ENCODE measurements at places on chromosomes 7 and 10.

GRCh38 chr10:60521974-60522405, 132.3 kb upstream of the ANK3 start:
- DNase-seq: peak; percentile 4
- H3K27me3 ChIP-seq: peaks cover 3% of the 10 kb centered on the region
- H3K36me3 ChIP-seq: no peaks in the 10 kb centered on the region
- no peak overlapping the region for H3K27ac ChIP-seq
- H3K4me1 ChIP-seq: peaks cover 10% of the 10 kb centered on the region

- peaks cover 85% of the 10 kb centered on the region for H3K4me1 ChIP-seq
- no peaks in the 10 kb centered on the region for H3K27me3 ChIP-seq
- no peak for DNase-seq
- H3K4me3 ChIP-seq: no peak overlapping the region
- H3K36me3 ChIP-seq: peaks cover 32% of the 10 kb centered on the region
- H3K27ac ChIP-seq: no peak overlapping the region
Observed at GRCh38 chr10:28684157-28684985, 7.0 kb downstream of the BAMBI start.

DNA sequence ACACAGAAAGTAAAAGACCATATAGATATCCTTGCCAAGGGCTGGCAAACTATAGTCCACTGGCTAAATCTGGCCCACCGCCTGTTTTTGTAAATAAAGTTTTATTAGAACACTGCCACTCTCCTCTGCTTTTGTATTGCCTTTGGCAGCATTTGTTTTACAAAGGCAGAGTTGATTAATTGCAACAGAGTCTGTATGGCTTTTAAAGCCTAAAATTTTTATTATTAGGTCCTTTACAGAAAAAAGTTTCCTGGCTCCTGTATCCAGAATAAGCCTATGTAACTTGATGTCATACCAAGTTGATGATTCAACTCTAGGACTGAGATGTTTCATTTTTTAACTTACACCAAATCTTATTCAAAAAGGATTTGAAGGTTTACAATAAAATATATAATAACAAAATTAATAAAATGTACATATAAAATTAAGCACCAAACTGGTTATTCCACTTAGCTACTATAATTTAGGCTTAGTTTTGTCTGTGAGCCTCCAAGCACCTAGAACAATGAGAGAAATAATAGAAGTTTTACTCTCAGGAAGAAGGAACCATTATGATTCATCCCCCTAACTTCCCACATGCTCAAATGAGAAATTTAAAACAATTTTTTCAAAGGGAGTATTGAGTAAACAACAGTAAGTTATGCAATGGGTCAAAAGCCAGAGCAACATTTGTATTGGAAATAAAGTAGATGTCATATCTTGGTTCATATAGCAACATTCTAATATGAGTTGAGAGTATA, 31.9 kb downstream of the CPED1 start:
- no peak overlapping the region for H3K27ac ChIP-seq
- H3K36me3 ChIP-seq: peaks cover under 1% of the 10 kb centered on the region
- H3K27me3 ChIP-seq: no peaks in the 10 kb centered on the region
- no peak overlapping the region for H3K4me3 ChIP-seq
- no peak for DNase-seq
- H3K4me1 ChIP-seq: peaks cover 46% of the 10 kb centered on the region

- no peak for DNase-seq
- peaks cover 16% of the 10 kb centered on the region for H3K27me3 ChIP-seq
- H3K36me3 ChIP-seq: no peaks in the 10 kb centered on the region
- H3K27ac ChIP-seq: no peak overlapping the region
Observed at GRCh38 chr7:151658778-151659177, 139.1 kb upstream of the RHEB start.

- H3K4me1 ChIP-seq: peaks cover 5% of the 10 kb centered on the region
- H3K27ac ChIP-seq: no peak overlapping the region
- H3K36me3 ChIP-seq: no peaks in the 10 kb centered on the region
- no peak overlapping the region for H3K4me3 ChIP-seq
- no peak for DNase-seq
Observed at GRCh38 chr10:4016214-4016740, 231.3 kb upstream of the KLF6 start.

GRCh38 chr7:136179154-136179553, 202.0 kb upstream of the MTPN start:
- H3K27ac ChIP-seq: no peak overlapping the region
- H3K36me3 ChIP-seq: no peaks in the 10 kb centered on the region
- H3K4me1 ChIP-seq: peaks cover 14% of the 10 kb centered on the region
- H3K27me3 ChIP-seq: peaks cover 3% of the 10 kb centered on the region

DNA sequence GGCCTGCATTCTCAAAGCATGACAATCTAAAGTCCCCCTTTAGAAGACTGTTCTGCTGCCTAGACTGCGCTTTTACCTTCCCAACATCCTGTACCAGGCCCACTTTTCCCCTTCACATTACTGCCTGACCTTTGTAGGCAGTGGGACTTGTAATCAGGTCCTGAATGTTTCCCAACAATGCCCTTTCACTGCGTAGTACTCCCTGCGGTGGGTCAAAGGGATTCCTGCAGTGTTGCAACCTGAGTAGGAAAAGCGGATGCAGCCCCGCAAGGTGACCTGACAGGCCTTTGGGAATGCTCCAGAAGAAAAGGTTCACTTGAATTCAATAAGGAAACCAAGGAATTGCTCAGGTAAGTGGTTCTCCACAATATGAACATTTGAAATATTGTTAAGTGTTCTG, 4.9 kb upstream of the TCAF1 start:
- no peak for DNase-seq
- no peaks in the 10 kb centered on the region for H3K36me3 ChIP-seq
- H3K4me3 ChIP-seq: no peak overlapping the region
- H3K27ac ChIP-seq: no peak overlapping the region
- peaks cover 10% of the 10 kb centered on the region for H3K27me3 ChIP-seq

- no peak overlapping the region for H3K4me3 ChIP-seq
- peak overlapping the region; percentile 87 for H3K27ac ChIP-seq
- DNase-seq: no peak
- H3K27me3 ChIP-seq: peaks cover 2% of the 10 kb centered on the region
- peaks cover 43% of the 10 kb centered on the region for H3K36me3 ChIP-seq
Observed at GRCh38 chr7:47344171-47344955, 237.5 kb downstream of the TNS3 start.

DNA sequence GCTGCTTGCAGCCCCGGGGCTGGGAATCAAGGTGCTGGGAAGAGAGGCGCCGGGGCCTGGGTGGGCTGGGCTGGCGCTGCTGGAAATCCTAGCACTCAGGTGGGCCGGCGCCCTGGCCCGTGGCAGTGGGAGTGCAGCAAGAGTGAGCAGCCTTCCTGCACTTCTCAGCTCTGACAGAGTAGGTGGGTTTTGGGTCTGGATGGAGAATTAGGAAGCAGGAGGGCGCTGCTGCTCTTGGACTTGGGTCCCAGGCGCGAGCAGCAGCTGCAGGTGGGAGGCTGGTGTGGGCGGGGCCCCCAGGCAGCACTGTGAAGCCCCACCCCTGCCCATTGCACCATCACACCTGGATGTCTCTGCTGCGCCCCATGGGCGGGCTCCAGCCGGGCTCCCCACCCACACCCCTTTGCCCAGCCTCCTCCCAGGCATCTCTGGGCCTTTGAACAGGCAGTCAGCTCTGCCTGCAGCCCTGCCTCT, 6.0 kb downstream of the BRI3 start:
- H3K36me3 ChIP-seq: peaks cover 19% of the 10 kb centered on the region
- no peak for DNase-seq

- H3K4me3 ChIP-seq: no peak overlapping the region
- no peak for DNase-seq
- peak overlapping the region; percentile 94 for H3K27ac ChIP-seq
- peaks cover 7% of the 10 kb centered on the region for H3K27me3 ChIP-seq
- peaks cover 53% of the 10 kb centered on the region for H3K36me3 ChIP-seq
Observed at GRCh38 chr7:44050121-44050914, 5.8 kb downstream of the DBNL start.

DNA sequence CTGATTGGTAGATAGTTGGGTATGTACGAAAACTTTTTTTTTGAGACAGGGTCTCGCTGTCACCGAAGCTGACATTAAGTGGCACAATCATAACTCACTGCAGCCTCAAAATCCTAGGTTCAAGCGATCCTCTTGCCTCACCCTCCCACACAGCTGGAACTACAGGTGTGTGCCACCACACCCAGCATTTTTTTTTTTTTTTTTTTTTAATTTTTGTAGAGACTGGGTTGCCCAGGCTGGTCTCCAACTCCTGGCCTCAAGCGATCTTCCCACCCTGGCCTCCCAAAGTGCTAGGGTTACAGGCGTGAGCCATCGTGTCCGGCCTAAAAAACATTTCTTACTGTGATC, 1.5 kb upstream of the LRRC27 start:
- H3K27me3 ChIP-seq: peaks cover 13% of the 10 kb centered on the region
- H3K4me3 ChIP-seq: peak overlapping the region; percentile 98
- DNase-seq: no peak

- DNase-seq: no peak
- H3K36me3 ChIP-seq: peaks cover 10% of the 10 kb centered on the region
- H3K4me3 ChIP-seq: no peak overlapping the region
Observed at GRCh38 chr10:12603766-12604470, 254.6 kb downstream of the CAMK1D start.

DNA sequence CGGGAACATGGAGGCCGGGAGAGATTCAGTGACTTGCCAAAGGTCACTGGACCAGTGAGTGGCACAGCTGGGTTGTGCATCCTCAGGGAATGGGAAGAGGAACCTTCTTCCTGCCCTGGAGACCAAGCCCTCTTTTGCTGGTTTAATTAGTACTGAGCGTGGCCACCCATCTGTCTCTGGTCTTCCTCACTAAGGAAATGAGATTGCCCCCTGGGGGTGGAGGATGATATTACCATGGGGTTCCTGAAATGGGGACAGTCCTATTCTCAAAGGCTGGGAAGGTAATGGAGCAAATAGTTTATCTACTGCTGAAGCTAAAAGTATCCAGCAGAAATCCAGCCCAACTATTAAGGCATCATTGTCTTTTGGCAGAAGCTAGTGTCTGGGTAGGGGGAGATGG, 98.6 kb upstream of the FGFR2 start:
- H3K36me3 ChIP-seq: no peaks in the 10 kb centered on the region
- peak; percentile 59 for DNase-seq
- H3K4me1 ChIP-seq: peaks cover 40% of the 10 kb centered on the region
- no peak overlapping the region for H3K27ac ChIP-seq
- peaks cover 11% of the 10 kb centered on the region for H3K27me3 ChIP-seq
- no peak overlapping the region for H3K4me3 ChIP-seq

DNA sequence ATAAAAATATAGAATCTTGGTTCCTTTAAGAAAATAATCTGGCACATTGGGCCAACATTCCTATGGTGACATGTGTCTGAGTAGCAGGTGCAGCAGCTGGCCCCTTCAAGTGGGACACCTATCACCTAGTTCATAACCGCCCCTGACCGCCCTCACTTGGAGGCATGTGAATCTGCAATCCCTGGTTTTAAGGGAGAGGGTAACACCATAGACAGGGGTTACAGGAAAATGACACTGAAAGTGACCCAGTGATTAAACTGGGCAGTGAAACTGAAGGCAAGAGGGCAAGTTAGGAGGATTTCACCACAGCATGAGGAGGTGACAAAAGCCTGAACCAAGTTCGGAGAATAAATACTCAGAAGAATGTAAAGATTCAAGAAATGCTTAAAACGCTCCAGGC, 1.1 kb downstream of the RSU1 start:
- H3K4me3 ChIP-seq: peak overlapping the region; percentile 96
- H3K4me1 ChIP-seq: peaks cover 31% of the 10 kb centered on the region
- H3K27ac ChIP-seq: no peak overlapping the region
- peaks cover 12% of the 10 kb centered on the region for H3K27me3 ChIP-seq
- H3K36me3 ChIP-seq: peaks cover 5% of the 10 kb centered on the region

GRCh38 chr7:129829737-129830631, 122.8 kb downstream of the UBE2H start:
- DNase-seq: peak; percentile 69
- H3K27ac ChIP-seq: peak overlapping the region; percentile 91
- H3K4me1 ChIP-seq: peaks cover 58% of the 10 kb centered on the region
- peak overlapping the region; percentile 40 for H3K4me3 ChIP-seq
- peaks cover 26% of the 10 kb centered on the region for H3K36me3 ChIP-seq
- H3K27me3 ChIP-seq: peaks cover 4% of the 10 kb centered on the region

DNA sequence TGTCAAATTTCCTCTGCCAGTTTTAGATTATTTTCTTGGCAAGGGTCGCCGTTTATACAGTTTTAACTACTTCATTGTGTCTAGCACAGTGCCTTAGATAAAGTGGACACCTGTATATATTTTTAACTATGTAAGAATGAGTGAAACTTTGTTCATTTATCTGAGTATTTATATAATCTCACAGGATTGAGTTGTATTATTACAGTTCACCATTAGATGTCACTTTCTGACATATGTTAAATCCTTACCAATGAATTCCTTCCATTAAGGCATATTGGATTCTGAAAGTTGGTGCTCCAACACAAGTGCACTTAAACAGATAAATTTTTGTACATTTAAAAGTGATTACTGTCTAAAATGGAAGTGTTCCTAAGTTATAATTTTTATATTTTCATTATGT, 43.0 kb downstream of the ZMYND11 start:
- peaks cover 54% of the 10 kb centered on the region for H3K36me3 ChIP-seq
- no peak for DNase-seq
- H3K4me1 ChIP-seq: no peaks in the 10 kb centered on the region

DNA sequence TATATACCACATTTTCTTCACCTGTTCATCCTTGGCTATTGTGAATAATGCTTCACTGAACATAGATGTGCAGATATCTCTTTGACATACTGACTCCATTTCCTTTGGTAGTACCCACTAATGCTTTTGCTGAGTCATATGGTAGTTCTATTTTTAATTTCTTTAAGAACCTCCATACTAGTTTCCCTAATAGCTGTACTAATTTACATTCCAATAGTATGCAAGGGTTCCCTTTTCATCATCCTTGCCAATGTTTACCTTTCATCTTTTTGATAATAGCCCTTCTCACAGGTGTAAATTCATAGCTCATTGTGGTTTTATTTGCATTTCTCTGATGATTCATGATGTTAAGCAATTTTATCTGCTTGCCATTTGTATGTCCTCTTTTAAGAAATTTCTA, 159.9 kb downstream of the CALCR start:
- H3K36me3 ChIP-seq: no peaks in the 10 kb centered on the region
- no peaks in the 10 kb centered on the region for H3K27me3 ChIP-seq
- no peak for DNase-seq
- no peaks in the 10 kb centered on the region for H3K4me1 ChIP-seq
- no peak overlapping the region for H3K4me3 ChIP-seq

- no peak overlapping the region for H3K4me3 ChIP-seq
- peaks cover 6% of the 10 kb centered on the region for H3K36me3 ChIP-seq
- H3K27ac ChIP-seq: no peak overlapping the region
- DNase-seq: no peak
- peaks cover 22% of the 10 kb centered on the region for H3K4me1 ChIP-seq
- no peaks in the 10 kb centered on the region for H3K27me3 ChIP-seq
Observed at GRCh38 chr10:80081801-80082750, 3.6 kb downstream of the TMEM254 start.

- no peaks in the 10 kb centered on the region for H3K36me3 ChIP-seq
- H3K4me3 ChIP-seq: no peak overlapping the region
- H3K27ac ChIP-seq: no peak overlapping the region
Observed at GRCh38 chr7:119320316-119320715, 952.7 kb upstream of the KCND2 start.

DNA sequence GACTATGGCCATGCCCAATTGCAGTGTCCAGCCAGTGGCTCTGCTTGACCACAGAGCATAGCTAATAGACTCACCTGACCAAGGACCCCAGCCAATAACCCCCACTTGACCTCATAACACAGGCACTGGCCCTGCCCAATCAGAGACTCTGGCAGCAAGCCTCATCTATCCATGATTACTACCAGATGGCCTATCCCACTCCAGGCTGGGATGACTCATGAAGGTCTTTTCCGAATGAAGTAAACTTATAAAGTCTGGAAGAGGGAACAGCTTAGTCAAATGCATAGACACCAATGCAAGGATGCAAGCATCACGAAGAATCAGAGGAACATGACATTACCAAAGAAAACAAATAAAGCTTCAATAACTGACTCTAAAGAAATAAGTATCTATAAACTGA, 141.4 kb downstream of the TMEM168 start:
- DNase-seq: no peak
- H3K27ac ChIP-seq: no peak overlapping the region
- no peaks in the 10 kb centered on the region for H3K4me1 ChIP-seq
- no peaks in the 10 kb centered on the region for H3K27me3 ChIP-seq
- no peak overlapping the region for H3K4me3 ChIP-seq

Measured in nephron progenitor cell (in vitro differentiated cells).